T-cell (primary cell): ENCODE measurements at places on chromosomes 2 and 18.

GRCh38 chr18:34633368-34633767 lies 76.7 kb upstream of the DTNA start:
- DNase-seq = no peak

GRCh38 chr2:36965206-36965605 lies 1.1 kb downstream of the STRN start:
- no peak for DNase-seq

- no peak for DNase-seq
Measured at GRCh38 chr2:158808426-158808825, 13.3 kb downstream of the DAPL1 start.

GRCh38 chr2:203673933-203674332 lies 32.5 kb upstream of the CD28 start:
- no peak for DNase-seq
